G401 (cell line): ENCODE measurements at places on chromosomes 2 and 18. TPM values are rescaled to one million over a fixed set of nuclear protein-coding genes. Genes with fewer than 3 reads are reported as not detected.

CHRNG gene
- not detected in 2 replicates for total RNA-seq

TBC1D8 gene
- total RNA-seq, result 2.3 and 5.8 TPM in 2 replicates

DNA sequence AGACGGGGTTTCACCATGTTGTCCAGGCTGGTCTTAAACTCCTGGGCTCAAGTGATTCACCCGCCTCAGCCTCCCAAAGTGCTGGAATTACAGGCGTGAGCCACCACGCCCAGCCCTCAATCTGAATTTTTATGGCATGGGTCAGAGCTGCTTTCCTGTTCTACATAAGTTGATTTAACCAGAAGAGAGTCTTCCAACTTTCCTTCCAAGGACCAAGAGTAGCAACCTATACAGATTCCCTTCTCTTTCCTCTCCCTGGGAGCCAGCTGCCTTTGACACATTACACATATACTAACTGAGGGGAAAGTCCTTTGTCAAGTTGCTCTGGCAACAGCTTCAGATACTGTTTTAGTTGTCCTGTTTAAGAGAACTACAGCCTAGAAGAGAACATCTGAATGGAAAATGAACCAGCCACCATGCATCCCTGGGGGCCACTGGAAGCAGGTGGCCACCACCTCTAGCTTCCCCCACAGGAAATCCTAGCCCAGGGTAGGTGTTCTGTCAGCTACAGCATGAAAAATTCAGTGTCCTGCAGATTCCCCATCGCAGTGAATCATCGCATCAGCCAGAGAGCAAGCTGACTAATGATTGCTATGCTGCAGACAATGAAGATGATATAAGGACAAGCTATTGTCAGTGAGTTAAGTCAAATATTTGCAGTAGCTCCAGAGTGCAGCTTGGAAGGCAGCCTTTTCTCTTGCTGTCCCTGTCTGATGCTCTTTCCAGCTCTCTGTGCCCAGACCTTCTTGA lies 62.9 kb downstream of the POMC start:
- no peak for DNase-seq

MTLN gene
- total RNA-seq, result 8.8 and 29.7 TPM in 2 replicates

DNA sequence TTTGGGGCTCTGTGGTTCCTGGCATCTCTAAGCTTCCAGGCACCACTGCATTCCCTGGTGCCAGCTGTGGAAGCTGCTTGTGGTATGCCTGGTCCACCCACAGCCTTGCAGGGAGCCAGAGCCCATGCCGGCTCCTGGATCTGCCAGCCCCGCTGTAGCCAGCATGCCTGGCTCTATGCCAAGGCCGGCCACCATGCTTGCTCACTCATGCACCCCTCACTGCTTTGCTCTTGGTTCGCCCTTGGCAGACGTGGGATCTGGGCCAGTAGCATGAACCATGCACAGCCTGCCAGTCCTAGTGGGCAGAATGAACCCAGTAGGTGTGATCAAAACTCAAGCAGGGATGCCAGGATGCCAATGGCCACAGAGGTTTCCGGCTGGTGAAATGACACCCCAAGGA lies 634.2 kb upstream of the TMEFF2 start:
- no peak for DNase-seq

- DNase-seq, result peak; percentile 83
Measured at GRCh38 chr2:189674374-189675112, at the start of gene ANKAR. Gene ANKAR, plus strand, starts transcription at chr2:189674670. Its CDS starts 1,821 bp downstream, at chr2:189676491.

DNA sequence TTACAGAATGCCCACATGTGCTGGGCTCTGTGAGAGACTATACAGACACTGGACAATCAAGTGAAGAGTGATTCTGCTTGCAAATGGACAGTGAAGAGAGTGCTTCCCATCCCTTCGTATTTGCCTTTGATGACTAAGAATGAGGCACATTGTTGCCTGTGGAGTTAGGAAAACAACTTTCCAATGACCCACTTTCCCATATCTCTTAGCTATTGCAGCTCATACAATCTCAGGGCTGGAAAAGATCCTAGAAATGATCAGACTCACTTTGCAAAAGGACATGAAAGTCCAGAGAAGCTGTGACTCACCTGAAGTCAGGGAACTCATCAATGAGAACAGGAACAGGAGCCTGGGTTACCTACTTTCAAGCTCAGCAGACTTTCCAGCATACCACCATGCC lies 440.5 kb upstream of the TCF4 start:
- DNase-seq, result no peak

- DNase-seq, result no peak
Measured at GRCh38 chr18:14970027-14970426, 222.1 kb downstream of the ANKRD30B start.

DNA sequence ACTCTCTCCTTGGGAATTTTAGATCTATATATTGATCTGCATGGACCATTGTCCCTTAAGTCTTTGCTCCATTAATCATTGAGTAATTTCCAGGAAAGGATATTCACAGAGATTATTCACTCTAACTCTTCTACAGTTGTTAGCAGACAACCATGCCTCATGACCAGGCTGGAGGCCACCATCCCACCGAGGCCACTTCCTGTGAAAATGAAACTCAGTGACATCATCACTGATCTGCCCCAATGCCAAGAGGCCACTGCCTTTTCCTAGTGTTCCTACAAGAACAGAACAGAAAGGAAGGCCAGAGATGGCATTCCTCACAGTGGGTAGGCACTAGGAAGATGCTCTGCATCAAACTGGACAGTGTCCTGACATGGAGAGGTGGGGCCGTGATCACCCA lies 161.3 kb downstream of the DTNA start:
- DNase-seq, result no peak

- DNase-seq, result no peak
Measured at GRCh38 chr2:106851881-106852501, 34.0 kb downstream of the ST6GAL2 start.

GRCh38 chr2:193199322-193199721 lies 1004.6 kb upstream of the TMEFF2 start:
- DNase-seq, result no peak

GRCh38 chr2:138703242-138703641 lies 76.9 kb downstream of the NXPH2 start:
- no peak for DNase-seq

NAT8 gene
- total RNA-seq, result not detected in 2 replicates

TRIM54 gene
- total RNA-seq, result not detected in 2 replicates

GRCh38 chr2:151111599-151112278 lies 149.9 kb downstream of the RBM43 start:
- no peak for DNase-seq

DNA sequence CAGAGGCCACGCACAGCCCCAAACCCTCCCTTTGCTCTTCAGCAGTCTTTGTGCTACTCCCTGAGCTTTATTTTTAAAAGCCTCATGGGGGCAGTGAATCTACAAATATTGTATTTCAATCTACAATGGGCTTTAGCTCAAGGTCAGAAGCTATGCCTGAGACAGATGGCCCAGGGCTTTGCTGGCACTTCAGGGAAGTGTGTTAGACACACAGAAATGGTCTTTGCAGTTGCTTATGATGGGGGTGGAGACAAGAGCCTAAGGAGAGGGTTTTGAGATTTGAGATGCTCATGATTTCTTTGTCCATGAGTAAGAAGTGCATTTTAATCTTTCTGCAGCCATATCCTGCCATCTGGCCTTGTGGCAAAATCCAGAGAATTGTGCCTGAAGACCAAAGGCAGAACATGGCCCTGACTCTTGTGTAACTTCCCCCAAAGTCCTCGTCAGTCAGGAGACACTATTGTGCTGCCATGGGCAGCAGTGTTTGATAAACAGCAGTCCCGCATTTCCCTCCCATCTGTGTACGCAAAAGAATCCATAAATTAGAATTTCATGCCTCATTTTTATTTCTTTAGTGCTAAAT lies 92.6 kb downstream of the VAPA start:
- DNase-seq, result peak; percentile 8

BOLL gene
- not detected in 2 replicates for total RNA-seq

GRCh38 chr2:112542984-112543661 lies 858 bp downstream of the POLR1B start:
- peak; percentile 13 for DNase-seq

NPAS2 gene
- total RNA-seq, result not detected in 2 replicates

CENPA gene
- total RNA-seq, result 42.0 and 59.8 TPM in 2 replicates

DNA sequence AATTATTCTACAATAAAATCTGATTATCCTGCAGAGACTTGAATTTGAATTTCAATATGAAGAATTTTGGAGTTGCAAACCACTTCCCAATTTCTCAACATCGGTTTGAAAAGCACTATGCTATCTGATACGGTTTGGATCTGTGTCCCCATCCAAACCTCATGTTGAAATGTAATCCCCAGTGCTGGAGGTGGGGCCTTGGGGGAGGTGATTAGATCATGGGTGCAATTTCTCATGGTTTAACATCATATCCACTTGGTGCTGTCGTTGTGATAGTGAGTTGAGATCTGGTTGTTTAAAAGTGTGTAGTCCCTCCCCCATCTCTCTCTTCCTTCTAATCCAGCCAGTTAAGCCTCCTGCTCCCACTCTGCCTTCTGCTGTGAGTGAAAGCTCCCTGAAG lies 205.7 kb downstream of the NBAS start:
- DNase-seq, result no peak

RNF125 gene
- 2.4 and 2.8 TPM in 2 replicates for total RNA-seq

ST6GAL2 gene
- not detected in 2 replicates for total RNA-seq

GYPC gene
- 32.9 and 37.1 TPM in 2 replicates for total RNA-seq

ACVR1C gene
- total RNA-seq, result not detected in 2 replicates

GRCh38 chr2:230505162-230505561 lies 89.2 kb downstream of the SP100 start:
- DNase-seq, result no peak

CAPN14 gene
- not detected in 2 replicates for total RNA-seq

- DNase-seq, result no peak
Measured at GRCh38 chr2:121993682-121994081, 238.2 kb downstream of the TSN start.

GRCh38 chr18:38241736-38242135 lies 676.1 kb upstream of the CELF4 start:
- DNase-seq, result no peak

DNA sequence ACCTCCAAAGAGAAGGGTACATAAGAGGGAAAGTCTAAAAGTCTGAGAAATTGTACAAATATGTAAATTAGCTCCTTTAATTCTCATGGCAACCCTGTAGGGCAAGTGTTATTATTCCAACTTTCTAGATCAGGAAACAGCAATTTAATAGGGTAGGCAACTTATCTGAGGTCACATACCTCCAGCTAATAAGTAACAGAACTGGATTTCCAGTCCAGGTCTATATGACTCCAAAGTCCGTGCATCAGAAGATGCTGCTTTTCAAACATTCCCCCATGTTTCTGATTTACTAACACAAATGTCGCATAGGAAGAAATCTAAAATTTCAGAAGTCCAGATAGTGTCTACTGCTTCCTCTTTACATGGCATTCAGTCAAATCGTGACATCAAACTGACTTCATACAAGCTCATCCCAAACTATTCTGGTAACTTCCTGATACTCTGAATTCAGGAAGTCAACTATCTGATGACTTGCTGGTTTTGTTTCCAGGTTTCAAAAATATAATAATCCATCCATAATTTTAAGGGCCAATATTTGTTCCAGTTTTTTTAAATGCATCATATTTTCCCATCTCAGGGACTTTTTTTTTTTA lies 419.3 kb upstream of the ACVR2A start:
- no peak for DNase-seq

DNA sequence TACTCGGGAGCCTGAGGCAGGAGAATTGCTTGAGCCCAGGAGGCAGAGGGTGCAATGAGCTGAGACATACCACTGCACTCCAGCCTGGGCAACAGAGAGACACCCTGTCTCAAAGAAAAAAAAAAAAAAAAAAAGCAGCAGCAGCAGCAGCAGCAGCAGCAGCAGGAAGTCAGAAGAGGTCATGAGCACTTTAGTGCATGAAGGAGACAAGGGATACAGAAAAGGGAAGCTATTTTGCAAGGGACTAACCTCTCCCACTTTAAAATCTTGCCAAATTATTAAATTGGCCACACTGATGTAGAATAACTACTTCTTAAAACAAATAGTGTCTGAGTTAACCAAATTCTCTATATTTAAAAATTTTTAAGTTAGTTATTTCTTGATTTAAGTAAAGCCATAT lies 113.4 kb upstream of the PDE1A start:
- no peak for DNase-seq

SETBP1 gene
- not detected in 2 replicates for total RNA-seq

MATN3 gene
- not detected in 2 replicates for total RNA-seq

GRCh38 chr2:49335546-49335945 lies 181.2 kb upstream of the FSHR start:
- no peak for DNase-seq

GRCh38 chr2:167293172-167293781 lies 405.0 kb downstream of the XIRP2 start:
- DNase-seq, result peak; percentile 42

DNA sequence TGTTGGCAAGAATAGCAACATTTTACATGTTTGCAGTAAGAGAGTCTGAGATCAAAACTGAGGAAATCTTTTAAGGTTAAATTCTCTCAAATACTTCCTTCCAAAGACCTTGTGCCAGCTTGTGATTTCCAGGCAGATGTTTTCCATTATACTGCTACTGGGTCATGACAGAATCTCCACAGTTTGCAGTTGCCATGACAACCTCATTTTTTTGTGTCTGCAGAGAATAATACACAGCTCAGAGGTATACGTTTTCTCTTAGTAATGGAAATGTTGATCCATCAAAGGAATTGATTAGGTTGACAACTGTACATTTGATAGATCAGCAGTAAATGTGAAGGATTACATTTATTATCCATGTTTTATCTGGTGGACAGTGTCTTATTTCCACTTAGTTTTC lies 29.1 kb upstream of the CSRNP3 start:
- no peak for DNase-seq

- no peak for DNase-seq
Measured at GRCh38 chr2:182907081-182907830, 40.8 kb upstream of the FRZB start.

DNA sequence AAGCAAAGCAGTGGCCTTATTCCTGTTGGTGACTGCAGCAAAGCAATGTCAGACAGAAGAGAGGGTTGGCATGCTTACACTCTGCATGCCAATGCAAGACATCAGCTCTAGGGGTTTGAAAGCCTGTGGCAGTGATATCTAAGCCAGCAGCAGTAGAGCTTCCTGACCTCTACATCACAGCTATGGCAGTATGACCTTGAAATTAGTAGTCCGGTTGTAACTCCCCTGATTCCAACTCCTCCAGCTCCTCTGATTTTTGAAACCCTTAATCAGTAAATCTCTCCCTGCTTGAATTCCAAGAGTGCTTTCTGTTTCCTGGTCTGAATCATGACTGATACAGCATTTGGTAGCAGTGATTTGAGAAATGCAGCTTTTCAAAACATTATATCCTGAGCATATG lies 60.0 kb upstream of the LRP1B start:
- peak; percentile 11 for DNase-seq
